ENCODE measurements at places on chromosomes 5 and 9.

DNA sequence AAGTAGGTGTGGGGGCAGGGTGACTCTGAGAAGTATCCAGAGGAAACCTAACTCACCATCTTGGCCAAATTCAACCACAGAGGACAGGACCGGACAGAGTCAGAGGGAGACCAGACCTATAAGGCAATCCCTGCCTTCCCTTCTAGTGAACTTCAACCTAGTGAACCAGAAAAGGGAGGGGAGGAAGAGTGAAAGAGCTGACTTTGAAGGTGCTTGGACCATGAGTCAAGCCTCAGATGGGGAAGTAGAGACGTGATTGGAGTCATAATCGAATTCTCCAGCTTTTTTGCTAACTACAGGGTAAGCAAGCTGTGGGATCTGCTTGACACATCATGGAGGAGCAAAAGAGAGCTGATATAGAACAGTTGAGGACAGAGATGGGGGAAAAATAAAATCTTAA is 18.8 kb upstream of the KIF2A start:
- no peak for DNase-seq

DNA sequence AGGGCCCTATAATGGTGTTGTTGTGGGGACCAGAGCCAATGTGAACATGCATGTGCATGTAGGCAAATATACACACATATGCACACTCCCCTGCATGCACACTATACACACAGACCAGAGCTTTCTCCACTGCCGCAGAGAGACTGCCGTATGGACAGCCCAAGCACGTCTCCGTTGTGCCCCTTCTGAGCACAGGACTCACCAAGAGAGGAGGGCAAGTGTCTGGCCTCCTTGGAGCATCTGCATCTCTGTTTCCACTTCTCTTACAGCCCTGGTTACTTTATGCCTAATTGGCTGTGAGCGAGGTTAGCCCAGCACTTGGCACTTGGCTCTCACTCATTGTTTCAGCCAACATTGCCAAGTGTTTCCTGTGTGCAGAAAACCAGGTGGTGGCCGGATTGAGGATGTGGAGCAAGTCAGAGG is 30.4 kb downstream of the CSF2 start:
- DNase-seq: no peak

DNA sequence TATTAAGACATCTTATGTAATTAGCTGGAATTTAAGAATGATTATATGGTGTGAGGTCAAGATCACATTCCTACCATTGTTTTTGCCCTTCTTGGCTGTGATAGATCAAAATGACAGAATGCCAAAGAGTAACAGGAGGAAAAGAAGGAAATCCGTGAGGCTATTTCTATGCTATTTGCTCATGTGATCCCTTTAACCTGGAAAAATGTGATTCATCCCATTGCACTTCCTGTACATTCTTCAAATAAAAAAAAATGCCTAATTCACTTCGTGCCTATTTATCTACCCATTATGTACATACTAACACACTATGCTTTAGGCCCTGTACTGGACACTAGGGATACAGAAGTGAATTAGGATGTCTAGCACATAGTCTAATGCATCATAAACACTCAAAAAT is 154.1 kb upstream of the PAPPA start:
- DNase-seq: peak; percentile 69

DNA sequence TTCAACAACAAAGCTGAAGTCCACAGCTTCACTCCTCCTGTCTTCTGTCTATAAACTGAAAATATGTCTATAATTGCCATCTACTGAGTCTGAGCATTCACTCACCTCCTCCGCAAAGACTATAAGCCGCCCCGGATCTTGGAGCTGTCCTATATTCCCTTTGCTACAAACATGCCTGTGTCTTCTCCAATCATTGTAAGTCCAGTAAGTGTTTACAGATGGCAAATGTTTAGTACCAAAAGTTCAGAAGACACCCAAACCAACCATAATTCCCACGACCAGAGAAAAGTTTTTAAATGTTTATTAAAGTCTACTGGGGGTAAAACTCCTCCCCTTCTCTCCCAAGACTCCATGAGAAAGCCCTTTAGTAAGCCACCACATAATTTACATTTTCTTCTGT is 80.9 kb downstream of the EBF1 start:
- no peak for DNase-seq

DNA sequence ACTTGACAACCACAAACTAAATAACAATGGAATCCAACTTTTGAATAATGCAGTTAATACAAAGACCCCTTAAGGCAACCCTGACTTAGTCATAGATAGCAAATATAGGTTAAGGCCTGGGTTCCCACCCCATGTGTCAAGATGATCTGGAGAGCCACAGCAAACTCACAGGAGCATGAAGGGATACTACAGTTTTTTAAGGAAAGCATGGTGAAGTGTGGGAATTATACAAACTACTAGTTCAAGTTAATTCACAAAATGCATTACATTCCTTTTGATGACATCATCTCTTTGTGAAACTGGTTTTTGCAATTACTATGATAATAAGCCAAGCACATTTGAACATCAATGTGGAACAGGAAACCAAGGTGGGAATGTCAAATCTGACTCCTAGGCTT is 50.6 kb downstream of the LHFPL2 start:
- peak; percentile 92 for DNase-seq

- DNase-seq: peak; percentile 38
Observed at GRCh38 chr9:83649080-83649479, 26.1 kb downstream of the IDNK start.

DNA sequence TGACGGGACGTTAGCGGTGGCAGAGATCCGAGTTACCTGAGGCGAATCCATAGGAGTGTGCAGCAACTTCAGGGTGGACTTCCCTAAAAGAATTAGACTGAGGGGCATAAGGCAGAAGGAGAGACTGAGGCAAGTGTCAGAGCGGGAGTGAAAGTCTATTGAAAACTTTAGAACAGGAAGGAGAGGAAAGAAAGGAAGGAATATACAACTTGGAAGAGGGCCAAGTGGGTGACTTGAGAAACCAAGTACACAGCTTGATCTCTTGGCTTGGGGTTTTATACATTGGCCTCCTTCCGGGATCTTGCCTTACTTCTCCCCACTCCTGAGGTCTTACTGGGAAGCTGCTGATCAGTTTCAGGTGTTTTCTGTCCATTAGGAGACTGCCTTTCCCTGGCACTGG is 84.9 kb downstream of the SNX18 start:
- DNase-seq: no peak

- DNase-seq: peak; percentile 90
Observed at GRCh38 chr5:149228618-149229297, 42.9 kb upstream of the AFAP1L1 start.

- peak; percentile 98 for DNase-seq
Observed at GRCh38 chr5:147403651-147404640, 105.9 kb downstream of the DPYSL3 start.

GRCh38 chr5:94693043-94693822 is 74.8 kb downstream of the SLF1 start:
- DNase-seq: peak; percentile 97

DNA sequence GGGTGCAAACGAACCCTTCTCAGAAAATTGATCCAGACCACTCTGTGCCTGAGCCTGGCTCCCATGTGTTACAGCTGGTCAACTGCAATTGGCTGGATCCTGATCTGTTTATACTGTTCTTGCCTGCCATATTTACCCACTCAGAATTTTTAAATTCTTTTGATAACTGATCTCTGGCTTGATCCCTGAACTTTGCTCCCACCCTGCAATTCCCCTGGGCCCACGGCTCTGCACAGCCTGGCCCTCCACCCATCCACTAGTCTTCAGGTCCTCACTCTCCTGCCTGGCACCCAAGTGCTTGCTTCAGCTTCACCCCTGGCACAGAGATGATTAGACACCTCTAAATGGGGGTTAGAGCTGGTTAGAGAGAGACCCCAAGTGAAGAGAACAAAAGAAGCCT is 25.9 kb upstream of the MIER3 start:
- DNase-seq: no peak

- peak; percentile 39 for DNase-seq
Observed at GRCh38 chr5:134794082-134794481, 35.5 kb downstream of the DDX46 start.

DNA sequence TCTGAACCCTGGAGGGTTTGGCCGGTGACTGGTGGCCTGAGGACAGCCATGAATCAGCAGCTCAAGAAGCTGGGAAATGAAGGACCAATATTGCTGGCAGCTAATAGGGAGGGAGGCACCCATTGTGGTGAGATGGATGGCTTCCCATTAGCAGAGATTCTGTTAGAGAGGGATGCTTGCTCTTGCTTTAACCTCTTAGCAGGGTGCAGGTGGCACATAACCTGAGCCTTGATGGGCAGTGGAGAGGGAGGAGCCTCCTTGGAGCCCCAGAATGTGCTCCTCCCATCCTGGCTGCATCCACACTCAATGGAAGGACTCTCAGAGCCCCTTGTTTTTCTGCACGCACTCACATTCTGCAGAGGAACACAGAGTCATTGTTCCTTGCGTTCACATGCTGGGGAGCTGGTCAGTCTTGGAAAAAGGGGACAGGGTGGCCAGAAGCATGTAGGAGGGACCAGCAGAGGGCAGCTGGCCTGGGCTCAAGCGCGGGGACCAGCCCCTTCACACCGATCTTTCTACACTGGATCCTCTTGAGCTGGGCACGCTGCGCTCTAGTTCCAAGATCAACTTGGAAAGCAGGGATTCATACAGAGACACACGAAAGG is 161.8 kb downstream of the MED10 start:
- DNase-seq: no peak

DNA sequence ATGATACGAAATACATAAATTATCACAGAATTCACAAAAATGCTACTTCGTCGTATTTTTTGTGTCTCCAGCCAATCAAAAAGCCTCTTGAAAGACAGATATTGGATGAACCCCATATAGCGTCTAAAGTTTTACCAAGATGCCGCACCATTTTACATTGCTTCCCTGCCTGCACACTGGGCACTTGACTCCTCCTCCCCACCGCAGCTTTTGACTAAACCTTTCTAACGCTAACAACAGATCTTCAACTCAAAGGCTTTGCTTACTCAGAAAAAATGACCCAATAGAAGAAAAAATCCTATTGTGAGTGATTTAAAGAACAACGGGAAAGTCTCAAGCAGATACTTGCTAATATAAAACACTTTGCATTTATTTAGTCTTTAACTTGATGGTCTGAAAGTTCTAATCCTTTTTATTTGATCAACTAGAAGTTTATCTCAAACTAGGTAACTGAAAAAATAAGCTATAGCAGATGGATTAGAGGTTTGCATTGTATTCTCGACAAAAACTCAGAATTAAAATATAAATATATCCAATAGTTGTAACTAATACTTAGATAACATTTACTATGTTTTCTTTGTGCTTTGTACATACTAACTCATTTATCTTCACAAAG is 609.1 kb upstream of the DMAC1 start:
- no peak for DNase-seq

- no peak for DNase-seq
Observed at GRCh38 chr9:132795511-132796303, 82.4 kb downstream of the AK8 start.

- no peak for DNase-seq
Observed at GRCh38 chr9:842635-843426, 1.3 kb downstream of the DMRT1 start.

DNA sequence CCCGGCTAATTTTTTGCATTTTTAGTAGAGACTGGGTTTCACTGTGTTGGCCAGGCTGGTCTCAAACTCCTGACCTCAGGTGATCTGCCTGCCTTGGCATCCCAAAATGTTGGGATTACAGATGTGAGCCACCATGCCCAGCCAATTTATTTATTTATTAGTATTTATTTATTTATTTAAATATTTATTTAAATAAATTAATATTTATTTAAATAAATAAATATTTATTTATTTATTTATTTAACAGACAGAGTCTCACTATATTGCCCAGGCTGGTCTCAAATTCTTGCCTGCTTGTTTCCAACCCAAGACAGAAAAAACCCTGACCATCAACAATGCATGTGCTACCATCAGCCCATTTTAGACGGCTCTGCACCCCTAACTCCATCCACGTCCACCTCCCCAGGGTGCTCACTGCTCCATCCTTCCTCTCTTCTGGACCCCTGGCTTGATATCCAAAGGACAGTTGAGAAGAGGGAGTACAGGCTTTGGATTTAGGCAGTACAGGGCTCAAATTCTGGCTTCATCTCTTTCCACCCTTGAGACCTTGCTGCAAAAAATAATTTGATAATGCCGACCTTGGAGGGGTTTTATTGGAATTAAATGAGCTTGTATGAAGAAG is 232.6 kb downstream of the MED10 start:
- no peak for DNase-seq

DNA sequence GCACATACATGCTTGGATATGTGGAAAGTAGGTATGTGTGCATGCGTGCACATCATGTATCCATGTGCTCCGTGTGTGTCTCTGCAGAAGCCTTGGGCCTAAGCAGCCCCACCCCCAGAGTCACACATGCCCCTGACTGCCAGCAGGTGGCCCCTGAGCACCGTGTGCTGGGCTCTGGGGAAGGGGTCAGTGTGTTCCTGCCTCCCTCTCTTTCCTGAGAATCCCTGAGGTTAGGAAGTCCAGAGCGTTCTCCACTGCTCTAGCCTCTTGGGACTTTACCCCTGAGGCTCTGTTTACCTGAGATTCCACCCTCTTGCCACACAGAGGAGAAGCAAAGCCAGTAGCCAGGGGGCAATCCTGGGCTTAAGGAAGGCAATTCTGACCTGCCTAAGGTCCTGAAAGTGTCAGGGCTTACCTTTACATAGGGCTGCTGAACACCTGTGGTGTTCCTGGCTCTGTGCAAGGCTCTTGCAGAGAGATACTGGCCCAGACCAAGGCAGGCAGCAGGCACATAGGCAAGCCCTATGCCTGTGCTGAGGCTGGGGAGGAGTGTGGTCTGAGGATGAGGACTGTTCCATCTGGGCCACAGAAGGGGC is 207.3 kb downstream of the TMEM38B start:
- DNase-seq: peak; percentile 32

DNA sequence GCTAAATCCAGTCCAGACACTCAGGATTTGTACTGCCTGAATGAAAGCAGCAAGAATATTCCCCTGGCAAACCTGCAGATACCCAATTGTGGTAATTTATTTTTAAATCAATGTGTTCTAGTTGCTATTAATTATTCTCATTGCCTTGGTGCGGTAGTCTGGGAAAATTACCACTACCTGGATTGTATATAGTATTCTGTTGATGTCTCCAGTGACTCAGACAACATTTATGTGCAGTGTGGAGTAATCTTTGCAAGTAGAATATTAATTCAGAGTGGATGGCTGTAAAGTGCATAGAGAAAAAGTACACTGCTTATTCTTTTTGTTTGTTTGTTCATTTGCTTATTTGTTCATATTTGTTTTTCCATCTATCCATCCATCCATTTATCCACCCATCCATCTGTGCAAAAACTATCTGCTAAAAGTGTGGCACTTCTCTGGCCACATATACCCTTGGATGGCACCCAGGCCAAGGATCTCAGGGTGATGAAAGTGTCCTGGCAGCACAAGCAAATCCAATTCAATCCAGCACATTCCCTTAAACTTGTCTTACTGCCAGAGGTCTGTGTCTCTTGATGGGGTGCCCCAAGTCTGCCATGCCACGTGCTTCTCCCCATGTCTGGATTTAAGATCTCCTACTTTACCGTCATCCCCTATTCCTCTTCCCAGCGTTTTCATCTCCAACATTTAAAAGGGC is 41.3 kb downstream of the NTRK2 start:
- DNase-seq: no peak

DNA sequence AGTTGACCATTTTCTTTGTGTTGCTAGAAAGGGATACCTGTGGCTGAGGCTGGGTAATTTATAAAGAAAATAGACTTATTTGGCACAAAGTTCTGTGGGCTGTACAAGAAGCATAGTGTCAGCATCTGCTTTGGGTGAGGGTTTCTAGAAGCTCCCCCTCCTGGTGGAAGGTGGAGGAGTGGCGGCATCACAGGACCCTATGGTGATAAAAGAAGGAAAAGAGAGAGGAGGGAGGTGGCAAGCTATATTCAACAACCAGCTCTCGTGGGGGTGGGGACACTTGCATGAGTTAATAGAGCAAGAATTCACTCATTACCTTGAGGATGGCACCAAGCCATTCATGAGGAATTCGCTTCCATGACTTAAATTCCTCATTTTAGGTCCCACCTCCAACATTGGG is 2041.4 kb upstream of the CDH9 start:
- DNase-seq: no peak

Data from iris pigment epithelial cell (primary cell).